ENCODE measurements at places on chromosomes 1 and 21.

- DNase-seq, result no peak
Measured at GRCh38 chr1:55155522-55155921, 59.6 kb downstream of the USP24 start.

- no peak for DNase-seq
Measured at GRCh38 chr1:162861625-162862024, 650 bp upstream of the CCDC190 start.

DNA sequence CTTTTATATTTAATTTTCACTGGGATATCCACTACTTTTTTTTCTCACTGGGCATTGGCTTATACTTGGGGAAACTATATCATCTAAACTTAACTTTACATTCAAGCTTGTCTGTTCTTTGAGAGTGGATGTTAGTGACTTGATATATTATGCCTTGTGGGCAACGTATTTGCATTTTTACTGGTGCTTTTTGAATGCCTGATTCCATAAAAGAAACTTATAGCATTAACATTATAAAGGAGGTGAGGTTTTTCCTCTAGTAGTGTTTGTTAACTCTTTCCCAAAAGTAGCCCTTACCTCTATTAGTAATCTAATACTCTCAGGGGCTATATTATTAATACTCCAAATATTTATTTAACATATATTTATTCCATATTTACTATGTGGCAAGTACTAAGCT lies 416.5 kb downstream of the PLA2G4A start:
- no peak for DNase-seq

GRCh38 chr1:5811419-5811818 lies 180.8 kb downstream of the NPHP4 start:
- no peak for DNase-seq

- no peak for DNase-seq
Measured at GRCh38 chr1:82920418-82921248, 1078.3 kb downstream of the TTLL7 start.

- no peak for DNase-seq
Measured at GRCh38 chr1:221532071-221532773, 209.7 kb downstream of the DUSP10 start.

DNA sequence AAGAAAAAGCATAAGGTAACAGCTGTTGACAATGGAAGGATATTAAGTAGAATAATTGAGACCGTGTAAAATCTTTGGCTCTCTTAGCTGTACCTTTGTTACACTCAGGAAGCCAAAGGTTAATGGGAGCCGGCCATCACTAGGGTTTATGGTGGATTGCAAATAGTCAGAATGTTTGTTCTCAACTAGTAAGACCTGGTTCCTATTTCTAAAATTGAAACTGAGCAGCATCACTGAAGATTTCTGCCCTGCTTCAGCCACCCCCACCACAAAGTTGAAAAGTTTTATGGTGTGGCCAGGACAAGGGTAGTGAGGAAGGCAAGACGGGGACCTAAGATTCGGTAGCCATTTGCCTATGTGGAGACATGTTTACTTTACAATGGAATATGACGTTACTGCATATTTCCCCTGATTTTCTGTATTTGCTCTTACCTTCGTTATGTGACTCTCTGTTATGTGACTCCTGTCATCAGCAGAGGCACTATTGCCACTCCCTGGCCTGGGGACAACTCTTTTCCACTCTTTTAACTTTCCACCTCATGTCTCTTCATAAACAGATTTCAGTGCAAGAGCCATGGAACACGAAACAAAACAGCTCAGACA lies 41.4 kb upstream of the KIF1B start:
- no peak for DNase-seq

DNA sequence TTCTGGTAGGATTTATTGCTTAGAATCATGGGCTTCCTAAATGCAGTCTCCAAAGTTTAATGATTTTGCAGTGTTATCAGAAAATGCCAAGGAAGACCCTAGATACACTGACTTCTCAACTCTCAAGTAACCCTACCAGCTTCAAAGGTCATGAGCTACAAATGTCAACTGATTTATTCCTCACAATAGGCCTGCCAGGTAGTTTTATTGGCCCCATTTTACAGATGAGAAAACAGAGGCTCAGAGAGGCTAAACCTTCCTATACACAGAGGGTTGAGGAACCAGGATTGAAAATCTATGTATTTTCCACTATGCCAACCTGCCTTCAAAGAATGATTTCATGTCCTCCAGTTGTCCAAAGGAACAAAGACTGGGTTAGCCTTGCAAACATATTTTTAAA lies 384.4 kb upstream of the POU3F1 start:
- no peak for DNase-seq

DNA sequence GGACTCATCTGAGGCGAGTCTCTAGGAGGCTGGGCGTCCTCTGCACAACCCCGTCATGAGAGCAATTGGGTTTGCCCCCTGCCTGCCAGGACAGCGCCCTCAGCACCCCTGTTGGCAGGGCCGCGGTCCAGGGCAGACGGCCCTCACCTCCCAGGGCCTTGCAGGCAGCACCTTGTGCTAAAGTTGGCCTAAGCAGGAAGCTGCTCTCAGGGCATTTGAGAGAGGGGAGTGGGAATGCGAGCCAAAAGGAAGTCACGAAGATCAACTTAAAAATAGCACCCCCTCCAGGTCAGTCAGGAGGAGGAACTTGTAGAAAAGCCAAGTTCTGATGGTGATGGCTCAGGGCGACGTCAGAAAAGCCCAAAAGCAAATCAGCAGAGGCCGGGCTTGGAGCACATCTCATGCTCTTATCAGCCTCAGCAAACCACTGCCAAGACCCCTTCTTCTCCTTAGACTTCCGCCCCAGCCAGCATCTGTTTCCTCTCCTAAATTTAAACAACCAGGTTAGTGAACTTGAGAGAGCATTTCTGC lies 12.6 kb upstream of the ADORA3 start:
- DNase-seq, result peak; percentile 39

GRCh38 chr1:36097693-36098585 lies 9.2 kb downstream of the ADPRS start:
- no peak for DNase-seq

- no peak for DNase-seq
Measured at GRCh38 chr21:41112740-41113692, 54.9 kb upstream of the BACE2 start.

DNA sequence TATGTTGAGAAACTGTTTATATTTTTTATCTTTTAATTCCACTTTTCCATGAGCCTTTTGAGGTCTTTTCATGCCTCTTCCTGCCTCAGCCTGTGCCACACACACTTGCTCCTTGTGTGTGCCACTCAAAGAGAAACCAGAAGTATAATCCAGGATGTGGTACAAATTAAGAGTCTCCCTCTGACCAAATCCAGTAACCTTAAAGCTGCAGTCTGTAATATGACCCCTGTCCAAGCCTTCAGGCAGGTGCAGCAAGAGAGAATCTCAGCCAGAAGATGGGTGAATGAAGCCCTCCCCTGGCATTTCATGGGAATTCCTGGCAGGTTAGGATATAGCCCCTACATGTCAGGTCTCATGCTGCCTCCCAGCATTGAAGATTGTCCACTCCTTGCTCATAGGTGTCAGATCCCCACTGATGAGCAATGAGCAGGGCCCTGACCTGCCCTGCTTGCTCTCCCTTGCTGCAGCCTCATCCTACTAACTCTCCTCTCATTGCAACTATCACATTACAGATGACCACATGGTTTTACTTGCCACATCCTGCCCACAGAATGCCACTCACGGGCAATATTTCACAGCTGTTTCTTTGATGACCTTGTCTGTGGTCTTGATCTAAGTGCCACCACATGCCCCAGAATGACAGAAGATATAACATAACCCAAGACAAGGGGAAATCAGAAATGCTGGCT lies 169.3 kb downstream of the SEC16B start:
- DNase-seq, result no peak
